ENCODE measurements at places on chromosomes 5 and 9.

DNA sequence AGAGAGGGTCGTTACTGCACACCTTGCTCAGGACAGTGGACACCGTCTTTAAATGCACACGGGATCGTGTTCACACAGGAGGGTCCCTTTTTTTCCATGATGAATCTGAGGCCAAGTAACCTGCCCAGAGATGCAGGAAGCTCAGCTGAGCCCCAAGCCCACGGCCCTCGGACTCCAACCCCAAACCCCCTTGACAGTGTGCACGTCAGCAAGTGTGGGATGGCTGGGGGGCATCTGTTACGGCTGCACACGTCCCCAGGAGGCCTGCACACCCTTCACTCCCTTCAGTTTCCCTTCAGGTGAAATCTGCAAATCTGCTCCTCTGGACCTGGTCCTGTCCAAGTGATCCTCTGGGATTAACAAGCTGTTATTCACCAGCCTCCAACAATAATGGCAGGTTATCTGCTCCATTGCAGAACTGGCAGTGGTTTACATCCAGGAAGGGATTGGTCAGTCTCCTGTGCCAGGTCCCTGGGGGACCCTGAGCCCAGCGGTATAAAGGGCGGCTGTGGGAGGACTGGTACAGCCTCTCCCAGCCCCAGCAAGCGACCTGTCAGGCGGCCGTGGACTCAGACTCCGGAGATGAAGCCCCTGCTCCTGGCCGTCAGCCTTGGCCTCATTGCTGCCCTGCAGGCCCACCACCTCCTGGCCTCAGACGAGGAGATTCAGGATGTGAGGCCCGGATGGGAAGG is at the start of gene LCN1:
Gene LCN1, plus strand, starts transcription at position 525 of the 692 bp plus-strand sequence. Its CDS starts 58 bp downstream, at position 583.
- no peak for DNase-seq

DNA sequence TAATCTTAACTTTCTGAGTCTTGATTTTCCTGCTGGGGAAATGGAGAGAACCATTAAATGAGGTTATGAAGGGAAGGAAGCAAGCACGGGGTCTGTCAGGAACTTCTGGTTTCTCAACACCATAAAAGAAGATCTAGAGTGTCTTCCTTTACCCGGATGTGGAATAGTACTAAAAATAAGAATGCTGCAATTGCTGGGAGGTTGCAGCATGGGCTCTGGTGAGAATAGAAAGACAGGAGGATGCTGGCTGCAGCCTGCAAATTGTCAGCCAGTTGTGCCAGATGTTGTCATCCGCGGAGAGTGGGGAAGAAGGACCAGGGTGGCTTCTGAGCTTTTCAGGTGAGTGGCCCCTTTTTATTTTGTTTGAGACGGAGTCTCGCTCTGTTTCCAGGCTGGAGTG is 69.3 kb upstream of the STC2 start:
- DNase-seq, result peak; percentile 44

GRCh38 chr9:96515621-96516470 is 65.9 kb downstream of the HABP4 start:
- no peak for DNase-seq

DNA sequence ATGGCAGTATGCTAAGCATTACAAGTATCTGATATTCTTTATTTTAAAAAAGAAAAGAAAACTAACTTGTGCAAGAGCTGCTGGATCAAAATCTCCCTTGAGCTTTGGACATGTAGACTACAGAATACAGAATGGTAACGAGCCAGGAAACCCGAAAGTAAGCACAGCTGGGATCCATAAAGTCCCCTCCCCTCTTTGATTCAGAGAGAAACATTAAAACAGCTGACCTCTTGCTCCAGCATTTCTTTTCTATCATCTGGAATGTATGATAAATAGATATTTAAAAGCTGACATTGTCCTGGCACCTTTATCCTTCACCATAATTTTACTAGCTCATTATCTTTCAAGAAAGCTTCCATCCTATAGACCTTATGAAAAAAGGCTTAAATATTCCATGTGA is 28.2 kb upstream of the LPAR1 start:
- no peak for DNase-seq

GRCh38 chr9:38445154-38446043 is 21.1 kb upstream of the IGFBPL1 start:
- DNase-seq, result no peak

- DNase-seq, result no peak
Observed at GRCh38 chr5:153711755-153712154, 221.3 kb downstream of the GRIA1 start.

DNA sequence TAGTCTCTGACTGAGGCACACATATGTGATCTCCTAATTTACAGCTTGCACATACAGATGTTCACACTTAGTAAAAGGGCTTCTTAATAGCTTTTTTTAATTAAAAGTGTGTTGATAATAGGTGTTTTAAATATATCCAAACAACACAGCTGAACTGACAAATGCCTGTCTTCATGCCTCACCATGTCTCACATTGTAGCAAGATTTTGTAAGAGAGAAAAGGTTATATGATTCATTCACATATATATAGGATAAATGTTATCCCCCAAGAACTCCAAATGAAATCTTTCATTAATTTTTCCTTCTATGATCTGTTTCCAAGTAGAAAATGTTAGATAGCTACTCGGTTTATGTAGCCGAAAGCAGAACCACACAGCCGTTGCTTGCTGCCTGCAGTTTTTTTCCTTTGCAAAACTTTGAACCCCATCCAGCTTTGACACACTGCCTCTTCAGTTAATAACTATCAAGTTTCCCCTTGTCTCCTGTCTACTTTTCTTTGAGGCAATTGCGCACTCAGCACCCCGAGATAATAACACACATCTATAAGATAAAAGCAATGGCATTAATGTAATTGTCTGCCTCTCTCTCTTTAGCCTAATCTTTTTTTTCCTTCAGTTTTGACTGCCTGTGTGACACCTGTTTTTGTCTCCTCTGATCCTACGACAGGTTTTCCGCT is 299.2 kb downstream of the BNC2 start:
- no peak for DNase-seq

DNA sequence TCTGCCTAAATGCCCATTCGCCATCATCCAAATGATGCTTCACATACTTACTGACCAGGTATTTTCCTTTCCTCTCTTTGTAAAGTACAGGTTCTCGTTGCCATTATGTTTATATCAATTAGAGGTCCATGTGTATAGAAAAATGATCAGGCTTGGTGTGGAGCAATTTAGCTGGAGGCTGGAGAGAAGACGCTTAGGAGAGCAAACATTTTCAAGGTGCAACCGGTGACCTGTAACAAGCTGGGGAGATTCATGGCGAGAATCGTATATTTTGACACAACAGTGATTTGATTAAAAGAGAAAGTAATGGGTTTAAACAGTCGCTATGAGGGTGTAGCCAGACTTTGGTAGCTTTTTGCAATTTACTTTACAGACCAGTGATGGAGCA is 170.9 kb upstream of the TBCA start:
- DNase-seq, result no peak

- no peak for DNase-seq
Observed at GRCh38 chr9:93955981-93956784, 1.0 kb upstream of the BARX1 start.

DNA sequence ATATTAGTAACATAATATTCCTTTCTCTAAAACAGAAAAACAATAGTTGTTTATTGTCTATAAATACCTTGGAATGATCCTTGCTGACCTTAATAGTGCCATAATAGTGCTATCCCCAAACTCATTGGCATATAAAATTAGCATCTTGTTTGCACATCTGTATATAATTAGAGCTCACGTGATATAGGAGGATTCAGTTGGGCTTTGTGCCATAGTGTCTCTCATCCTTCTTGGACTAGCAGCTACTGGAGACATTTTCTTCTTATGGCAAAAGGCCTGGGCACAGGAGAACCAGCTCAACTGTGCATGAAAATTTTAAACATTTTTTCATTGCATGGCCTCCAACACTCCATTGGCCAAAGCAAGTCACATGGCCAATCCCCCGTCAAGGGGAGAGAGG is 342.5 kb downstream of the SPATA31D1 start:
- DNase-seq, result no peak

GRCh38 chr5:178428341-178429155 is 161.6 kb downstream of the COL23A1 start:
- peak; percentile 57 for DNase-seq

GRCh38 chr5:105573575-105573974 is 2011.0 kb upstream of the NUDT12 start:
- no peak for DNase-seq

- no peak for DNase-seq
Observed at GRCh38 chr9:2013743-2014475, 1.2 kb upstream of the SMARCA2 start.

DNA sequence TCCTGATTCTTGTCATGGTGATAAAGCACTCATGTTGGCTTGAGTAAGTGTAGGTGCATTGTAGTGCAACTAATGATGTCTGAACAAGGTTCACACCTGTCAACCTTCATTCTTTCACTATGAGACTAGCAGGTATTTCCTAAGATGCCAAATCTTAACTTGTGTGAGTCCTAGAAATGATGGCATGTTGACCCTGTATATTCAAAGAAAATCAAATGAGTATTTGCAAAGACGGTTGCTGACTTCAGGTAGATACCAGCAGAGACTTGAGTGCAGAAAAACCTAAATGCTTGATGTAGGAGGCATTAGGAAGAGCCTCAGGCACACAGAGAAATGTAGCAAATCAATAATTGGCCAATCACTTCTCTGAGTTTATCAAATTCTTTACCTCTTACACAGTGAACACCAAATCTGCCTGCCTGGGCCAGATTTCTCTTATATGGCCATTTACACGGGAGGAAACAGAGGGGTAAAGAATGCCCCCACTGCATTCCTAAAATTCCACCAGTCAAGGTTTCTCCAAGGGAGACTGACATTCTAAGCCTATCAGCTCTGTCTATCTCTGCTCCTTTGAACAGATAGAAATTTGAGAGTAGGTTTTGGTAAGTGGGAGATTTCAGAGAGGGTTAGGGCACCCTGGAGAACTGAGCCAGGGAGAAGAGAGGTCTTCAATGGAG is 488.6 kb upstream of the WWC1 start:
- DNase-seq, result no peak

- no peak for DNase-seq
Observed at GRCh38 chr9:127720865-127721227, 5.0 kb downstream of the TTC16 start.

DNA sequence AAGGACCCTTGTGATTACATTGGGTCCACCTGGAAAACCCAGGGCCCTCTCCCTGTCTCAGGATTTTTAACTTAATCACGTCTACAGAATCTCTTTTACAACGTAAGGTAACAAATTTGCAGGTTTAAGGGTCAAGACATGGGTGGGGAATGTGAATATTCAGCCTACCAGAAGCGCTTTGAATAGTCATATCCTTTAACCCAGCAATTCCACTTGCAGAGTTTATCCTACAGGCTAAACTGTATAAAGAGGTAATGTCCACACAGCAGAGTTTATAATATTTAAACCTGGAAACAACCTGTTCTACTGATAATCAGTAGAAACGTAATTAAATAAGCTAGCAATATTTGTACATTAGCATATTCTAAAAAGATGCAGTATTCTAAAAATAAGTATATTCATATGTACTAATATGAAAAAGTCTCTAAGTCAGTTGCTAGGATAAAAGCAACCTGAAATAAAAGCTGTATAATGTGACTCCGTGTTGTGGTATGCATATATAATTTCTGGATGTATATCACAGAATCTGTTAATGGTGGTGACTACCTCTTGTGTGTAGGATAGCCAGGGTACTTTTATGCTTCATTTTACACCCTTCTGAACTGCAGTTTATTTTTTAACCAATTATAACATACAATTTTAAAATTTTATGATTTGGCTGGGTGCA is 14.1 kb upstream of the NIPAL4 start:
- DNase-seq, result peak; percentile 0

DNA sequence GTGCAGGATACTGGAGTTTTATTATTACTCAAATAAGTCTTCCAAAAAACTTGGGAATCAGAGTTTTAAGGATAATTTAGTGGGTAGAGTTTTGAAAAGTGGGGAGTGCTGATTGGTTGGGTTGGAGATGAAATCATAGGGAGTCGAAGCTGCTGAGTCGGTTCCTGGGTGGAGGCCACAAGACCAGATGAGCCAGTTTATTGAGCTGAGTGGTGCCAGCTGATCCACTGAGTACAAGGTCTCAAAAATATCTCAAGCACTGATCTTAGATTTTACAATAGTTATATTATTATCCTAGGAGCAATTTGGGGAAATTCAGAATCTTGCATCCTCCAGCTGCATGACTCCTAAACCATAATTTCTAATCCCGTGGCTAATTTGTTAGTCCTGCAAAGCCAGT is 804.9 kb upstream of the SEMA6A start:
- DNase-seq, result no peak

DNA sequence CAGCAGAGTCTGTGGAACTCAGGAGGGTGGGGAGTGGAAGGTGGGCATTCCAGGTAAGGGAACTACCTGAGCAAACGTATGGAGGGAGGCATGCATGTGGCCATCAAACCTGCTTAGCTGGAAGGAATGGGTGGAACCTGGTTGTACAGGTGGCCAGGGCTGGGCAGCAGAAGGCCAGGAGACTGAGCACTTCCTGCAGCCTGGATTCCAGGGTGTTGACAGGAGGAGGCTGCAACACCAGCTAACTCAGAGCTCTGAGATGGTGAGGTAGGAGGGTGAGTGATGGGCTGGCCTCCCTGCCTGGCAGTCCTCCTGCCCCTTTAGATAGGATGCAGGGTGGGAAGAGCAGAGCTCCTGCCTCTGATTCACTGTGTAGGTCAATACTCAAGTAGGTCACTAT is 92.5 kb upstream of the CPEB4 start:
- DNase-seq, result no peak

DNA sequence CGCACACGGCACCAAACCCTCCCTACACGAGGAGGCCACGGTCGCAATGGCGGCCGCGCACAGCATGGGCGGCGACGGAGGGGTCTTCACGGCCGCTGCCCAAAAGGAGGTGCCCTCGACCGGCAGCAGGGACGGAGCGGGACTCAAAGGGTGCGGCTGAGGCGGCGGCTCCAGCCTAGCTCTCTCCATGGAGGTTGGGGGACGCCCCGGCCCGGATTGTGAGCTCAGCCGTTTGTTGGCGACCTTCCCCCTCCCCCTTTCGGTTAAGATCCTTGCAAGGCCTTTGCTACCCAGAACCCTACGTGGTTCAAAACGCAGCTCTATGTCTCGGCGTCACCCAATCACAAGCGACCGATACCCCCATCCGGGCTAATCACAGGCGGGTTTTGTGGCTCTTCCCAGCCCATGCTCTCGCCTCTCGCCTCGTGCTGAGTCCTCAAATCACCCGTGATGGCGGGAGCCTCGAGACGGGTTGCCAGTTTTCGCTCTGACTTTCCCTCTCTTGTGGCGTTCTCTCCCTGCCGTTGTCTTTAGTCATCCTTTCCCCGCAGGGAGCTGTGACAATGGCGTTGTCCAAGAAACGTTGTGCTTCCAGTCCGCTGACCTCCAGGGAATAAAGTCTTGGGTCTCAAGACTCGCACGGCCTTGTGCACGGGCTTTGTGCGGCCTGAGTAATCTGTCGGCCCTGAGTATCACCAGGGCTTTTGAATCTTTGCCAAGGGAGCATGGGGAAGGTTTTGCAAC is 19.5 kb downstream of the C5orf52 start:
- DNase-seq, result no peak

DNA sequence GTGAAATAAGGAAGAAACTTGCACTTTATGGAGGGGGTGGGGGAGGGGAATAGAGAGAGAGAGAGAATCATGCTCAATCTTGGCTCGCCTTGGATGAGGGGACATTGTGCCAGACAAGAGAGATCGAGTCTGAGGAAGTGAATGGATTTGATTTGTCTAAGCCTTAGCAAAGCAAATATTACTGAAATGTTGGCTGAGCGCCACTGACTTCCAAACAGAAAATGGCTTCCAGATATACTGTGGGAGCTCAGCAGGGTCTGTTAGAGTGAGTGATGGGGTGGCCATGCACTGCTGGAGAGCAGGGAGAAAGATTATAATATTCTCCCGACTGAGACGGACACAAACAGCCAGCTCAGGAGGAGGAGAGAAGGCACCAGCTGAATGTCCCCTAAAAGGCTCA is 34.5 kb downstream of the BRINP1 start:
- no peak for DNase-seq

- DNase-seq, result peak; percentile 54
Observed at GRCh38 chr5:176535101-176535663, 2.0 kb downstream of the RNF44 start.

All from pons (tissue), 1 donor.